Eye (tissue), 1 donor: ENCODE measurements at places on chromosomes 12 and 14.

DNA sequence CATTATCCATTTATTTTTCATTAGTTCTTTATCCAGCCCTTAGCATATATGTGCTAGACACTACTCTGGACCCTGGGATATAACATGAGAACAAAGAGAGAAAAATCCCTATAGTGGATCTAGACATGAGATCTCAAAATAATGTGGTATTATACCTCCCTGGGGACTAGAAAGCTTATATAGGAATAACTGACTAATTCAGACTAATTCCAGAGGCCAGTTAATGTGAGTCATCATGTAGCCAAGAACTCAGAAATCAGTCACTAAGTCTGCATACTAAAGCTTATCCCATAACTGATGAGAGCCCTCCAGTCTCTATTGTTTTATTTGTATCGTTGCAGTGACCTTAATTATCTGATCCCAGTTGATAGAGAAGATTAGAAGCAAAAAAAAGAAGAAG lies 267.1 kb upstream of the RGS6 start:
- no peak for DNase-seq

DNA sequence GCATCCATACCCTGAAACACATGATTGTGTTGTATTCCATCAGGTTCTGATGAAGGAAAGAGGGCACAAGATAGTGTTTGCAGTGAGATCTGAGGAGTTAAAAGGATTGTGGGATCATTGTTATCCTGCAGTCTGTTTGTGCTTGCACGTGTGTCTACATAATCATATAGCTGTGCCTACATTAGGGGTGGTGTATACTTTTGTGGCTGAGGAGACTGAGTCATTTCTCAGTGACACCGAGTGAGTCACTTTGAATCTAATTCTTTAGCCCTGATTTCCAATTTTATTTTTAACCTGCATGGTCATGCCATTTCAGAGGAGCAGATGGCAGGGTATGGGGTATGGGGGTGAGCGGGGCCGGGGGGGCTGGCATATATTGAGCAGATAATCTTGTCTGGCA lies 133.2 kb downstream of the ANO4 start:
- DNase-seq: no peak

- DNase-seq: peak; percentile 36
Measured at GRCh38 chr12:24081092-24081529, 131.6 kb upstream of the SOX5 start.

- no peak for DNase-seq
Measured at GRCh38 chr14:61343991-61344405, 22.6 kb downstream of the PRKCH start.

DNA sequence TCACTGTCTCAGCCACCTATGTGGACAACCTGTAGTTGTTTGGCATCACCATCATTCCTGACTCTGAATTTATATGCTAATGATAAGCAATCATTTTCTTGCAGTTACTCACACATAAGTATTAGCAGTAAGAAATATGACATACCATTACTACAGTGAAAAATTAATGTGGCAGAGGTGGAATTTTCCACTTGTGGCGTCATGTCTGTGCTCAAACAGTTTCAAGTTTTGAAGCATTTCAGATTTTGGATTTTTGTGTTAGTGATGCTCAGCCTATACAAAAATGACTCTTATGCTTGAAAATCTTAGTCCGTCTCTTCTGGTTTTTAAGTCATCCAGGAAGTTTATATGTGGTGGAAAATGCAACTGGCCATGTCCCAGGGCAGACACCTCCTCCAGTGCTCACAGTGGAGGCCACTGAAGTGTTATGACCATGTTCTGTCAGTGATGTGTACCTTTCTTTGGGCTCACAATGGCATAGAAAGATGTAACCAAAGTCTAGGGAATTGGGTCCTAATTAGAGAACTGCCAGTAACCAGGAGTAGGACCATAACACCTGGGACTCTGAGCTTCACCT lies 220.6 kb downstream of the SYT1 start:
- DNase-seq: no peak

DNA sequence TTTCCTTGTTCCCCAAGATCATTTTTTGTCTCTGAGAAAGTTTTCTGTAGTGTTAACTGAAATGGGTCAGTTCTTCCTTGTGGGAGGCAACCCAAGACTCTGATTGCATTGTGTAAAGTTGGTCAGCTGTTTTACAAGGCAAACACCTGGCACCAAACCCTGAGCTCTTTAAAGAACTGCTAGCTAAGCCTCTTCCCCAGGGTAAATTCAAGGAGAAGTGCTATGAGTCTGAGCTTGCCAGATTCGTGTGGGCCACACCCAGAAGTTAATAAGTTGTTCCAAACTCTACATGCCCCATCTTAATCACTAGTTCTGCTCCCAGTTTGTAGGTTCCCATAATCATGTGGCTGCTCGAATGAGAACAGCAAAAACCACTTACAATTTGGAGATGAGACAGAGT lies 214.5 kb downstream of the BTG1 start:
- DNase-seq: no peak

- peak; percentile 59 for DNase-seq
Measured at GRCh38 chr12:53233671-53234121, 1.7 kb upstream of the RARG start.

DNA sequence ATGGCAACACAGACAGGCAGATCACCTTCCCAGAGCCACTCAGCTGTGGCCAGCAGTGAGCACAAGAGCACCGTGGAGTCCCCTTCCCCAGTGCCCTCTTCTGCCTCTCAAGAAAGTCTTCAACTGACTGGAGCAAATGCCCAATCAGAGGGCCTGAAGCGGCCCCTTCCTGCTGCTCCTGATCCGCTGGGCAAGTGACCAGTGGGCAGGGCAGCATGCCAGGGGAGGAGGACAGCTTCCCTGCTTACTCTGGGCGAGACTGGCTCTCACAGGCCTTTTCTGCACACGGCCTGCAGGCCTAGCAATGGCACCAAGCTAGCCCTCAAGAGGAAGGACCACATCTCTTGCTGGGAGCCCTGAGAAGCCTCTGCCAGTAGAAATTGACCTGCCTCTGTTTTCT lies 890 bp downstream of the KRT71 start:
- no peak for DNase-seq

DNA sequence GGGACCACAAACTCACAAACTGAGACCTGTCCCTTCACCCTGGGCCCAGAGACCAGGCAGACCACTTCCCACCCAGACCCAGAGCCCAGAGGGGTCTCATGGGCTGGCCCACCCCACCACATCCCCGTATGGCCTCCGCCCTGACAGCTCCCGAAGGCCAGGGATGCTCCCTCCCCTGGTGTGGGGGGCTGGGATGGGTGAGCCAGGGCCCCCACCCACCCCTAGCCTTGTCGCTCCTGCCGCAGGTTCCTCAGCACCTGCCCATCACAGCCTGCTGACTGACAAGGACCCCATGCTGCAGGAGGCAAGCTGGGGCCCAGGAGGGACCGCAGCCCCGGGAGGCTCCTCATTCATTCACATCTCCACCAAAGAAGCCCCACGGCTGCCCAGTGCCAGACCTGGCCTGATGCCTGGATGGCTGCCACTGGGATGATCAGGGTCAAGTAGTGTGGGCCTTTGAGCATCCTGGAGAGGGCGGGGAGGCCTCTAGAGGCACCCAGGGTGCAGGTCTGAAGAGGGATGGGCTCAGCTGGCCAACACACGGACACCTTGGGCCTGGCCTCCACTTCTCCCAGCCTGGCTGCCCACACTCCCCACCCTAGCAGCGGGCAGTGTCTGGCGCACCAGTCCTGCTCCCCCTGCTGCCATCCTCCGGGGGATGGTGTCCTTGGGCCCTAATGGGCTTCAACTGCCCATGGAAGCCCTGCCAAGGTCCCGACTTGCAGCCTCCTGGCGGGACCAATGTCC lies 24.7 kb upstream of the GPR132 start:
- DNase-seq: no peak

DNA sequence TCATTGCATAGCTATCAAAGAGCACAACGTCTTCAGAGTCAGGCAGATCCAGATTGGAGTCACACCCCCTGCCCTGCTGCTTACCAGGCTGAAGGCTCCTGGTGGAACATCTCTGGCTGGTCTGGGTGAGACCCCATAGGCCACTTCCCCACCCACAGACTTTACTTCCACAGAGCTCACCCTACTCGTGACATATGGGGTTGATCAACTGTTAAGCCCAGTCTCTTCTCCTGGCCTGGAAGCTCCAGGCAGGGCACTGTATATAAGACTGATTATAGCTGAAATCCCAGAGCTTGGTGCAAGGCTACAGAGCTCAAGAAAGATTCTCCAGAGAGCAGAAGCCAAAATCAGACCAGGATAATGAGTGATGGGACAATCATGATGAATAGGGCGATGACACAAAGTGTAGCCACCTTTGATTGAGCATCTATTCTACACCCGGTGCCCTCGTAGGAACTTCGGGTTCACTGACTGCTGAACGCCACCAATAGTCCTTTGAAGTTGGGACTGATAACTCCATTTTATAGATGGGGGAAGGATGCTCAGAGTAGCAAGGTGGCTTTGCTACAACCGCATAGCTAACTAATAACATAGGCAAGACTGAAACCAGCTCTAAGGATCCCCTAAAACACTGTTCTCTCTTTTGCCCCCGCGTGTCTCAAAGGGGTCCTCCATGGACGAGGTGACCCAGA lies 287.8 kb downstream of the BCL11B start:
- DNase-seq: no peak

DNA sequence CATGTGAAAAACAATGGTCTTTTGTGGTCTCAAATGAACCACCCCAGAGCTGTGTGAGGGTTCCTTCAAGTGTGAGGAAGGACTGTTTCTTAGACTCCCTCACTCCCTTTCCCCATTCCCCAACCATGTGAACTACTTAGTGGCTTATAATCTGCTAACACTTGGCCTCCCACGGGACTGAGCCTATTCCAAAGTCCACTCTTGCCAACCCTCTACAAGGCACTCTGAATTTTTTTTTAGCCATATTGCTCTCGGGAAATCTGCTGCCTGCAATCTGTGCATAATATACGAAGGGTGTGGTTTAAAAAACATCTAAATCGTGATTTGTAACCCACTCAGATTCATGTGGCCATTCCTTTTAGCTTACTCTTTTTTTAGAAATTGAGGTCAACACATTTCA lies 2.6 kb downstream of the SVOP start:
- peak; percentile 22 for DNase-seq

GRCh38 chr14:61491876-61492434 lies 170.6 kb downstream of the PRKCH start:
- DNase-seq: no peak

DNA sequence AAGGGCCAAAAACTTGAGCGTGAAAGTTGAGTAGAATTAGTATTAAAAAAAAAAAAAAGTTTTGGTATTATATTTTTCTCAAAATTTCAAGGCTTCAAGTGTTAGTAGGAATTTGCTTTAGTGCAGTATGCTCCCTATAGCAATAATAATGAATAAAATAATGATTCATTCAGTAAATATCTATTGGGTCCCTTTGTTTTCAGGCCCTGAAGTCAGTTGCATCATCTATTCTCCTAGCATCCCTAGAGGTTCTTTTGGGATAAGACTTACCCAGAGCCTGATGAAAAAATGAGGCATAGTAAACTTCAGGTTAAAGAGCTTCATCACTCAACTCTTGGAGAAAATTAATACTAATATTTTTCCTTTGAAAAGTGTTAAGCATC lies 1.1 kb downstream of the KMT5A start:
- no peak for DNase-seq

DNA sequence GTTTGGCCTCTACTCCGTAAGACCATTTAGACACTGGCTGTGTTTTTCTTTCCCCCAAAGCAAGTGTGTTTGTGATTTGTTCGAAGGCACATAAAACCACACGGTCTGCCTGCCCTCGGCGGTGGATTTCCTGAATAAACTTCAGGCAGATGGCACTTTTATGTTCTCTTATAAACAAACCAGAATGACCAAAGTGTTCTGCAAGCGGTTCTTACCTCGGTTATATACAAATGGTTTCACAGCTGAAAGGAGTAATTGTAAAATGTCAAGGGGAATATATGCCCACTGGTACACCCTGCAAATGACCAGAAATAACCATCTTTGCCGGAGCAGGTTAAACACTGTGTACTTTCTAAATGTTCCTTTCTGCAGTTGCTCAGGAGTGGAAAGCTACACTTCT lies 1475.8 kb upstream of the TMEM132C start:
- DNase-seq: no peak

GRCh38 chr12:1698720-1699119 lies 7.8 kb downstream of the ADIPOR2 start:
- DNase-seq: no peak
